Progenitor cell of endocrine pancreas (in vitro differentiated cells): ENCODE measurements at places on chromosomes 12 and 14.

DNA sequence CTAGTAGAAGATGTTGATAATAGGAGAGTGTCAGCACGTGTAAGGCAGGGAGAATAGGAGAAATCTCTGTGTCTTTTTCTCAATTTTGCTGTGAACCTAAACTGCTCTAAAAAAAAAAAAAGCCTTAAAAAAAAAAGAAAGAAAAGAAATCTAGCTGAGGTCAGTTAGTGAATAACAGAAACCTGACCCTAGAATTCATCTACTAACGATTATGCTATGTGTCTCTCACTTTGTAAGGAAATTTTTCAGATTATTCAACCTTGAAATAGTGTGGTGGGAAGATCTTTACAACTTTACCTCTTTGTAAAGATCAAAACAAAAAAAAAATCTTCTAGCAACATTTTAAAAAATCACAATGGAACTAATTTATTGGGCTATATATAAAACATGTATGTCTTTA lies 995.7 kb downstream of the GALC start:
- no peak for DNase-seq

DNA sequence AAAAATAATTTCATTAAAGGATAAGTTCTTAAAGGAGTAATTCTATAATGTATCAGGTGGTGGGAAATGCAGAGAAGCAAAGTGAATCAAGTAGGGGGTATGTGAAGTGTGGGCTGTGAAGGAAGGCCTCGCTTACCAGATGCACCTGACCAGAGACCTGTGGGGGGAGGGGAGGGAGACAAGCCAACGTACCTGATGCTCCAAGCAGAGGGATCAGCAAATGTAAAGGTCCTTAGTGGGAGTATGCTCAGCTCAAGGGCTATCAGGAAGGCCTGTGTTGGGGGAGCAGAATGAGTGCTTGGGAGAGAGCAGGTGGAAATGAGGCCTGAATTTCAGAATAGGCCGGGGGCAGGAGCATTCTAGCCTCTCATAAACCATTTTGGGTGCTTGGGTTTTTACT lies 57.1 kb downstream of the ANO4 start:
- DNase-seq, result no peak

GRCh38 chr12:56718149-56718548 lies 7.0 kb downstream of the NACA start:
- DNase-seq, result no peak

- no peak for DNase-seq
These were observed 508.1 kb downstream of the DIO2 start for GRCh38 chr14:79703209-79703608.

GRCh38 chr12:58804749-58805148 lies 115.6 kb downstream of the LRIG3 start:
- no peak for DNase-seq

- no peak for DNase-seq
These were observed 183.8 kb downstream of the ACSS3 start for GRCh38 chr12:81261508-81262207.

- no peak for DNase-seq
These were observed 1.2 kb downstream of the VWF start for GRCh38 chr12:6123258-6123657.

DNA sequence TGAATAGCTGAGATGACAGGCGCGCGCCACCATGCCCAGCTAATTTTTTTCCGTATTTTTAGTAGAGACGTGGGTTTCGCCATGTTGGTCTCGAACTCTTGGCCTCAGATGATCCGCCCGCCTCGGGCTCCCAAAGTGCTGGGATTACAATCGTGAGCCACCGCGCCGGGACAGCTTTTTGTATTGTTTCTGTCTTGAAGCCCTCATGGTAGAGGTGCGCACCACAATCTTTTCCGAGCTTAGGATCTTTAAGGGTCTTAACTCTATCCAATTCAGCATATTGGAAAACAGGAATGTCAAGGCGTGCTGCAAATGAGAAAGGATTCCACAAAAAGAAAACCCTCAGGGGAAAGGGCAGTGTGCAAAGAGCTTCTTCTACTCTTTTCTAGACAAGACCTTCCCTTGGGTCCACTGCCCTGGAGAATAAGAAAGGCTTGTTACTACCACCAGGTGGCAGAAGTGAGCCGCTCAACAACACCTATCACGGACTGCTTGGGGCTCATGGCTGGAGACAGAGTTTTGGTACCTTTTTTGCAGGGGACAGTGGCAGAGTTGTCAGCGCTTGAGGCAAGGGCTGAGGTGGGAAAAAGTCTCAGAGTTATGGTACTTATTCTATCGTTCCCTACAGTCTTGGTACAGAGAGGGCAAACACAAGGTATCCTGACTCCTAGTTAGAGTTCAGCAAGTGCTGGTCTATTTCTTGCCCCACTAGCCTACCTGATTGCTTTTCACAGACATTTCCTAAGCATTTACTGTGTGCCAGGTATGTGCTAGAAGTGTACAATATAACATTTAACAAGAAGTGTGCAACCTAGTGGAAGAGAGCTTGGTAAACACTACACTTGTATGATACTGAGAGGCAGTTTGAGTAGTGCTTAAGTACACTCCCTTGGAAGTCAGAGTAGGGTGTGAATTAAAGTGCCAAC lies 16.4 kb upstream of the SP7 start:
- peak; percentile 75 for DNase-seq

DNA sequence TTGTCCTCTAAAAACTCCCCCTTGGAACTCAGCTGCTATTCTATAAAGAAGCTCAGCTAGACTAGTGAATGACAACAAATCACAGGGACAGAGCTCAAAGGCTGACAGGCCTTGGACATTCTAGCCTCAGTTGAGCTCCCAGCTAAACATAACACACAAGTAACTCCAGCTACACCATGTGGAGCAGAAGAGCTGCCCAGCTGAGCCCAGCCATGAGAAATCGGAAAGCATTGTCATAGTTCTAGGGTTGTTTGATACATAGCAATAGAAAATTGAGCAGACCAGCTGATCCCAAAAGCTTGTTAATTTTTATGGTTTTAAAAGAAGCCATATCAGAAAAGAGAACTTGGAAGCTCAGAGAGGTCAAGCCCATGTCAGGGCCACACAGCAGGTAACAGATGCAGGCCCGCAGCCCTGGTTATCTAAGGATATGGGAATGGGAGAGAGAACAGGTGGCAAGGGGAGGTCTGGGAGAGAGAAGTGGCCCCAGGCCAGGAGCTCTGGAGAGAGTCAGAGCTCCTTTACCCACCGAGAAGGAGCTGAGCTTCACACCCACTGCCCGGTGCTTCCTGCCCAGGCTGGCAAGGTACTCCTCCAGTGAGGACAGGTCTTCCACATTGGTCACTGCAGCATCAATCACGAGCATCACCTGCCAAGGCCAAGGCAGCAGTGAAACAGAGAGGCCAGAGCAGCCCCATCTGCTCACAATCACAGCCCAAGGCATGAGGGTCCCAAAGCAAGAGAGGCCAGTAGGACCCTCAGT lies 2.9 kb downstream of the NGB start:
- no peak for DNase-seq
